ENCODE measurements at places on chromosomes 5 and 9. TPM values are rescaled to one million over a fixed set of nuclear protein-coding genes. Genes with fewer than 3 reads are reported as not detected.
A peak's percentile ranks its signal among the peaks of the same experiment; 100 is the strongest.

Gene CYLC2
- total RNA-seq, result not detected

Gene BSPRY
- 3.4 TPM for total RNA-seq

Gene LRRC70
- total RNA-seq, result 1.7 TPM

Gene PCDHB15
- total RNA-seq, result 2.4 TPM

Gene PCDHAC2
- total RNA-seq, result 12.1 TPM

Gene GLDC
- 2.0 TPM for total RNA-seq

Gene ANKRD20A1
- 6.5 TPM for total RNA-seq

Gene PDE8B
- total RNA-seq, result 4.8 TPM

Gene IER5L
- 34.7 TPM for total RNA-seq

Gene SREK1
- 138 TPM for total RNA-seq

DNA sequence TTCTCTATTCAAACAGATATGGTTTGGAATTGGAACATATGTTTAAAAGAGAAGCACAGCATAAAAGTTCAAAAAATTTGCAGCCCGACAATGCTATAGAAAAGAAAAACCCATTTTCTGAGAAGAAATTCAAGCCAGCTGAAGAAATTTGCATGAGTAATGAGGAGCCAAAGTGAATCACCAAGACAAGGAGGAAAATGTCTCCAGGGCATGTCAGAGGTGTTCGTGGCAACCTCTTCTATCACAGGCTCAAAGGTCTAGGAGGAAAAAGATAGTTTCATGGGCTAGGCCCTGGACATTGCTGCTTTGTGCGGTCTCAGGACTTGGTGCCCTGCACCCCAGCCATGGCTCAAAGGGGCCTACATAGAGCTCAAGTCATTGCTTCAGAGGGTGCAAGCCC, 134.8 kb upstream of the ADAMTS16 start:
- no peak for DNase-seq

GRCh38 chr5:61675015-61675692, 343.1 kb downstream of the ZSWIM6 start:
- no peak for DNase-seq

DNA sequence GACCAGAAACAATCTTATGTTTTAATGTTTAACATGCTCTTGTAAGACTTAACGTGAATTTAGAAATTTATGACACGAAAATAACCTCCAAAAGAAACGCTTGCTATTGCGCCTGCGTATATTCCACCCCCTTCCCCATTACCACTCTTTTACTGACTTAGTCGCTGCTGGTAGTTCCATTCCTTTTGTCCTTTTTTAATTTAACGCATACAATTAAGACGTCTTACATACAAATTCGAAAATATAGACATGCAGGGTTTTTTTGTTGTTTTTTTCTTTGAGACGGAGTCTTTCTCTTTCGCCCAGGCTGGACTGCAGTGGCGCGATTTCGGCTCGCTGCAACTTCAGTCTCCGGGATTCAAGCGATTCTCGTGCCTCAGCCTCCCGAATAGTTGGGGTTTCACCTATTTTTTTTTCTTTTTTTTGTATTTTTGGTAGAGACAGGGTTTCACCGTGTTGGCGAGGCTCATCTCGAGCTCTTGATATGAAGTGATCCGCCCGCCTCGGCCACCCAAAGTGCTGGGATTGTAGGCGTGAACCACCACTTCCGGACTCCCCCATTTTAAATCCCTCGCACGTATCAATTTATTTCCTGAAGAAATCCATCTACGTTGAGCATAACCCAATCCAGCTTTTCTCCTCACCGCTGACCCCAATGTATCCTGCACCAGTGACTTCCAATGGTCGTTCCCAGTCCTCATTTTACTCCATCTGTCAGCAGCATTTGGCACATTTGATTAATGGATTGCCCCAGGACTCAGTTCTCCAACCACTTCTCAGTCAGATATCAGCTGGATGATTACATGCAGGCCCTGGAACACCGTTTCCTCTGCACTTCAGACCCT, 684 bp upstream of the MED7 start:
- DNase-seq, result no peak

- no peak for DNase-seq
These were observed 69.1 kb downstream of the EPB41L4B start for GRCh38 chr9:109251776-109252106.

- DNase-seq, result no peak
These were observed 135.0 kb downstream of the HSD17B3 start for GRCh38 chr9:96167011-96167410.

- DNase-seq, result no peak
These were observed 48.4 kb upstream of the FABP6 start for GRCh38 chr5:160180931-160181330.

DNA sequence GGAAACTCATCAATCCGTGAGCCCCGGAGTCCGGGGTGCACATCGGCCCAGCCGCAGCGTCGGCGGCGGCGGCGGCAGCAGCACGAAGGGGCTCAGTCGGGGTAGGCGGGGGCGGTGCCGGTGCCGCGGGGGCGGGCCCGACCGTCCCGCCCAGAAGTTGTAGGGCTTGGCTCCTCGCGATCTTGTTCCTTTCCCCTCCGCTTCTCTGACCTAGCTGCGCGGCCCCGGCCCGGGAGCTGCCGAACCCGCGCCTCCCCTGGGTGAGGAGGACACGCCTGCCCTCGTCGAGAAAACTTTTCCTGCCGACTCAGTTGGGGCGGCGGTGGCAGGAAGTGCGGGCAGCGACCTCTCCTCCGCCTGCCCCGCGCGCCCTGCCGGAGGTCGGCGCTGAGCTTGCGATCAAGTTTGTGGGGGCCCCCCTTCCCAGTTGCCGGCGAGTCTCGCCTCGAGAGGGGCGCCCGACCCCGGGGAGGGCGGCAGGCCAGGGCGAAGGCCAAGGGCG, at the start of gene MAN2A1:
MAN2A1 (plus strand) TSS at position 188 of the 502 bp plus-strand sequence. CDS start 491 bp downstream, outside the sequence.
- DNase-seq, result peak; percentile 41

DNA sequence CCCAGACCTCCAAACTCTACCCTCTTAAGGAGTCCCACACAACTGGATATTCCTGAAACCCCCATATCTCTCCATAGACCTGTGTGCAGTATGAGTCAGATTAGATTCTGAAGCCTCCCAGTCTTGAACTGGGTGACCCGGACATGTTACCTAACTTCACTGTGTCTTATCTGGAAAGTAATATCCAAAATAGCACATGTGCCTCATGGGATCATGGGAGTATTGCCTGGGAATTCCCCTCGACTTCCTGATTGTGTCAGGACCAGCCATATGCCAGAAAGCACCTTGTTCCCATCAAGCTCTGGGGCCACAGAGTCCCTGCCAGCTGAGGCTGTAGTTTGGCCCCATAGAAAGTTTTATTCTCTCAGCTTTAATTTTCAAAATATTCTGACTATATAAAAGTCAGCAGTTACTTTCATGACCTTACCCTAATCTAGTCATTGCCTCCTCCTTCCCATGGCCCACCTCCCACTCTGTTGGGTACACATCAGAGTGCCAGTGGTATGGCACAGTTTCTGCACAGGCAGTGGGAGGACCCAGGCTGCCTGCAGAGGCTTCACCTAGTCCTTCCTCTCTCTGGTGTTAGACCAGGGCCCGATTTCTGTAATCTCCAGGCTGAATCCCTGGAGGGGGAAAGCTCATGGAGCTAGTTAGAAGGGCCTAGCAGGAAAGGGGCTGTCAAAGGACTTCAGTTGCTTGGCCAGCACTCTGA, 19.5 kb upstream of the B4GALT1 start:
- no peak for DNase-seq

DNA sequence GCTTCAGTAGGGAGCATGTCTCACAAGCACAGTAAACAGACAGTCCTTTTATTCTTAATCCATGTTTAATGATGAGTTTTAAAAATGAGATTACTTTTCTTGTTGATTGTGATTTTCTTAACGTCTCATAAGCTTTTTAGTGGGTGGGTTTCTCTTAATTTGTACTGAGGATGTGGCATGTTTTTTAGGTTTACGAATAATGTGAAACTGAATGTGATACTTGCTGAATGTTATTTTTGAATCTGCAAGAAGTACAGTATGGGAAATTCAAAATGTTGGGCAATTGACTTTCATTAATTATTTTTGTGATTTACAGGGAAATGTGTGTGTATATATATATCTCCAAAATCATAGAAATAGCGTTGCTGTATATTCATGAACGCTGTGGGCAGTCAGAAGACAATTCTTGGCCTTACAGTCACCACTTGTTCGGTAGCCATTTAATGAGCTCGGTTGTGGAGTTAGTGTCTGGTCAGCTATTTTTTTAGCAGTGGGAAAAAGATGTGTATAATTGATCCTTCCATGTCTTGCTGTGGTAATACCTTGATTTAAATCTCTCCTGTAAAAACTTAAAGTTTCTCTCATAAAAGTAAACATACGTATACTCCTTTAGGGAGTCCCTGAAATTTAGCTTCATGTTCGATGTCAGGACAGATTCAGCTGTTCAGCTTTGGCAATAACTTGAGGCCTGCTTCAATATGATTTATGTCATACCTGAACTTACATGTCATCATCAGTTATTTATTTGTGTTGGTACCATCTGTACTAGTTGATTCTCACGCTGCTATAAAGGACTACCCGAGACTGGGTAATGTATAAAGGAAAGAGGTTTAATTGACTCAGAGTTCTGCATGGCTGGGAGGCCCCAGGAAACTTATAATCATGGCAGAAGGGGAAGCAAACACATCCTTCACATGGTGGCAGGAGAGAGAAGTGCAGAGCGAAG, 15.0 kb downstream of the ICE1 start:
- no peak for DNase-seq

- DNase-seq, result no peak
These were observed 47.3 kb downstream of the MED27 start for GRCh38 chr9:132032238-132032950.

GRCh38 chr9:133333011-133333410, 3.0 kb downstream of the SURF6 start:
- DNase-seq, result no peak

DNA sequence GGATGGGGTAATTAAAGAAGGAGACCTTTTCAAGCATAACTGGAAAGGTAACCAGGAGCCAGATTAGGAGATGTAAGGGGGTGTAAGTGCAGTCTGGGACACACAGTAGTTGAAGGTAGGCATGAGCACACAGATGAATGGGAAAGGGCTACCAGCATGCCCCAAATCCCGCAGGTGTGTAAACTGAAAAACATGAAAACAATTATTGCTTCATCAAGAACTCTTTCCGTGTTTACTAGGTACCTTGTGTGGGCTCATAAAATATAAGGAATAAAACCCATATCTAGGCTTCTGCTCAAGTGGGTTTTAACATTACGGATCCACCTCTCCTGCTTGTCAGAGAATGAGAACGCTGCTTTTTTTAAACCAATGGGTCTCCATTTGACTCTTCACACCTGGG, 1.1 kb downstream of the MAPKAP1 start:
- no peak for DNase-seq

DNA sequence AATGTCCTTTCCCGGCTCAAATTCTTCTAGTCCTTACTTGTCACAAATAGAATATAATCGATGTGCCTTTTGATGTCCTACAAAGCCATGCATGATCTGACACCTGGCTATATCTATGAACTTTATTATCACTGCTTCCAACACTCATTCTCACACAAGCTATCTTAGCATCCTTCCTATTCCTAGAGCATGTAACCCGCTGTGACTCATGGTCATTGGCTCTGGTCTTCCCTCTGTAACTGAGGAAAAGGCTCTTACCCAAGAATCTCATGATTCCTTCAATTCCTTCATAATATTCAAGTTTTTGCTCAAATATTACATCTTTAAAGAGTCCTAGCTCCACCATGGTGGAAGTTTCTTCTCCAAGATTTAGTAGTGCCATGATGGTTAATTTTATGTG, 480.0 kb upstream of the PAPPA start:
- DNase-seq, result no peak

DNA sequence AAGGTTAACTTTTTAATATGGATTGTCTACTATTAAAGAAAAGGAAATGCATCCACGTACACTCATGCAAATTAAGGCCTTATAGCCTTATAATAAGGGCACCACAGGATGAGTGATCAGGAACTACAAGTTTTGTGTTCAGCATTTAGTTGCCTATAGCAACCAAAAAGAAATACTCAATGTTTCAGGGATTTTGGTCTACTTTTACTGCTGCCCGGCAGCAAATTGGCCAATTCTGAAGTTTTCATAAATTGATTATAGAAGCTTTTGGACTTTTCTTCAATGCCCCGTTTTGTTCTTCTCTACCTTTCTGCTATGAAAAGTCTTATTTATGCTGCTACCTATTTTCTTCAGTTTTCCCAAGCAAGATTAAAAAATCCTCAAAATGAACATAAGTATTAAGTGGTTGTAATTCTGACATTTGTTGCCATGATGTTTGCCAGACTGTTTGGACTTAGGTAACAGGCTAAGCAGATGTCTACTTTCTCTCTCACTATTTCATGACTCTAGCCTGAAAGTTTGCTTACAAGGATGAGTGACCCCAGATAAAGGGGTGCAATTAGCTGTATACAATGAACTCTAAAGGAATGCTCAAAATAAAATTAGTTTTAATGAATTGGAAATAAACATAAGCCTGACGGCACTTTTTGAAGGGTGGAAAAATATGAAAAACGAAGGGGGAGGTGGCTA, 391.5 kb upstream of the DAB2 start:
- no peak for DNase-seq

- DNase-seq, result no peak
These were observed 60.8 kb downstream of the AOPEP start for GRCh38 chr9:94787266-94787665.

- DNase-seq, result no peak
These were observed 4.9 kb upstream of the HRH2 start for GRCh38 chr5:175652741-175653663.

DNA sequence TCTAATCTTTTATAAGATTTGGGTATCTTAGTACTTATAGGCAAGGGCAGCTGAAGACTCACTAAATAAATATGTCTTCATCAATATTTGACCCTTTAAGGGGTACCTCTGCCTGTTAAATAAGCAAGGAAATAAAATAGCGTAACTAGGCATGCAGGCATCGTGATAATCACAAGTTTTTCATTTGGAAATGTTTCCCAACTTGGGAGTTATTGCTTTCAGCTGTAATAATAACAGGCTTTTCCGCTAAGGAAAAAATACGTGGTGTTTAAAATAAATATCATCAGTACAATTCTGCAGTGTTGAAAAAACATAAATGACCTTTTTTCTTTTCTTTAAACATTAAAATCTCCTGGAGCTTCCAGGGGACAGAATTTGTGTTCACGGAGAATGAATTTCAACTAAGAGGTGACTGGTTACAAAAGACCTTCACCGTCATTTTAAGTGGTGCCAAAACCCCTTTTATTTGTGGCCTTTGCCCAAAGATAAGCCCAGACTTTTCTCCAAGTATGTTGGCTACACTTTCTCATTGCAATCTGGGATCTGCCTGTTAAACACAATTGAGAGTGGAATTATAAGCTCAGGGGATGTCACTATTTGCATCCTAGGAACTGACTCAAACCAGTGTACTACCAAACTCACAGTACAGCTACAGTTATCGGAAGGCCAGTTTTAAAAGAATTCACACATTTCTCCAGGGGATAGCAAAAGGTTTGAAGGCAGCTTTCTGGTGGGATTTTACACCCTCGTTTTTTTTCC, 218.6 kb downstream of the FBXL7 start:
- DNase-seq, result no peak

GRCh38 chr9:20205821-20206220, 416.5 kb downstream of the MLLT3 start:
- DNase-seq, result no peak

Measured in mesothelial cell of epicardium (in vitro differentiated cells).